ENCODE measurements at places on chromosomes 7 and 10. TPM values are rescaled to one million over a fixed set of nuclear protein-coding genes. Genes with fewer than 3 reads are reported as not detected.
A peak's percentile ranks its signal among the peaks of the same experiment; 100 is the strongest.

Gene PTPRN2
- 0.09 TPM for total RNA-seq

DNA sequence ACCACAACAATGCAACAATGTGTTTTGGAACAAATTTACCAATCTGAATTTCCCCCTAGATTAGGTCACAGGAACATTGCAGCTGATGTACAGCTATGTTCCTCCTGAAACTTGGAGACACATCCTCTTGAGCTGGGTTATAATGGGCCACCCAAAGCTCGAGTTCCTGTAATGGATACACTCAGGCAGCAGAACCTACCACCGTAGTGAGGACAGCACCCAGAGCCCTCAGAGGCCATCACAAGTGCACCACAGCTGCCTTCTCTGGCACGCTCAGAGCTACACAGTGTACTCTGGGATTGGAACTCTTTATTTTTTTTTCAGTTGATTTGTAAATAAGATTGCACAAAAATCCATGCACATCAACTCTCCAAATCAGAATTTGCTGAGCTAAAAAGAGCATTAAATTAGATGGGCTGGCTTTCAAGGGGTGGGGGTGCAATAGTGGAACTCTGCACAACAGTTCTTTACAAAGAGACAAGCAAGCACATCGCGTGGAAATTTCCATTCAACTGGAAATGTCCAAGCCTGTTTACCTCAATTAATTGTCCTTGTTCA, 56.7 kb downstream of the EGFR start:
- DNase-seq = no peak

Gene CAMK2B
- total RNA-seq = not detected

Gene CELF2
- total RNA-seq = 20.3 TPM

DNA sequence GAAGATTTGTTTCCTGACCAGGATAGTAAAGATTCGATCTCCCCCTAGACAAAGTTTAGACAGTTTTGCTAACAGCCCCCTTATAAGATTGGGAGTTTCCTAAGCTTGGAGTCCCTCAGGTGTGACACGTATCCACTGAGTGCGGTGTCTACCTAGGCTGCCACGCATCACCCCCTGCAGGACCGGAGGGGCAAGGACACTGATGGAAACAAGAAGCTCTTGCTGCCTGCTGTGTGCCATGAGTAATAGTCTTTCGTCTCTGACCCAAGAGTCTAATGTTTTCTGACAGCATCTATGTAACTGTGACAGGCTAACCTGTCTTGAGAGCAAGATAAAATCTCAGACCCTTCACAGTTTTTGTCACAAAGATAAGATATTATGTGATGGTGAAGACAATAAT, 173.5 kb downstream of the SEMA3E start:
- DNase-seq = no peak

DNA sequence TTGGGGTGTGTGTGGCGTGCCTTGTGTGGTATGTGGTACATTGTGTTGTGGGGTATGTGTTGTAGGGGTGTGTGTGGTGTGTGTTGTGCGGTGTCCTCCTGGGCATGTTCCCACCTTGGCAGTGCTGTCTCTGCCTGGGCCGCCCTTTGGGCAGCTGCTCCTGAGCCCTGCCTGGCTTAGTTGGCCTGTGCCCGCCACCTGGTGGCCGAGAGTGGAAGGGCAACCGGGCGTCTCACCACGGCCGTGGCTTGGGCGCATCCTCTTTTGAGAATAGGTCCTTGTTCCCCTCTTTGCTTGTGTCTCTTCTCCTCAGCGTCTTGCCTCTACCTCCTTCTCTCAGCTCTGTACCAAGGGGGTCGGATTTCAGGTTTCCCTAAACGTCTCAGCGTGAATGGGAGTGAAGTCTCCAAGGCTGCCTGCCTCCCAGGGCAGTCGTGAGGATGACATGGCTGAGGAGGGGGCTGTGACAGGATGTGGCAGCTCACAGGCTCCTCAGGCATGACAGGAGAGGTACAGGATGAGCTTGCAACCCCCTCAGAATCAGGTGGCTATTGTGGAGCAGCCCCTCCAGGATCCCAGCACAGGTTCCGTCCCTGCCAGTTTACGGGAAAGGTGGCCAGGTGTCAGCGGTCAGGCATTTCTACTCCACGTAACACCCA, 98.4 kb upstream of the PODXL start:
- DNase-seq = peak; percentile 85

- no peak for DNase-seq
Observed at GRCh38 chr7:88398459-88398858, 91.8 kb upstream of the STEAP4 start.

GRCh38 chr10:16348891-16349290, 87.9 kb upstream of the PTER start:
- DNase-seq = no peak

DNA sequence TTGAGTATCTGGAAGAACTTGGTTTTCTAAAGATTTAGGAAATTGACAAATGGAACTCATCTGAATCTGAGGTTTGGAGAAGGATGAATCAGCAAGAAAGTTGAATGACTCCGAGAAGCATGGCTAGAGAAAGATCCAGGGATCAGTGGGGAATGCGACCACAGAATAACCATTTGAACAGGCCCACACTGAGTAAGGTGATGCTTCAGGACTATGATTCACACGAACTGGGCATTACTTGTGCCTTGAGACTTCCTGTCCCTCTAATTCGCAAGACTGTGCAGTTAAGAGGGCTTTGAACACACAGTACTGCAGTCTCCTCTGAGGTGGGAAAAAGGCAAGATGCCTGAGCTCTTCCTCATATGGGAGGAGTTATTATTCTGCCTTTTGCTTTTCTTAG, 395.5 kb upstream of the POM121L12 start:
- DNase-seq = no peak

- no peak for DNase-seq
Observed at GRCh38 chr7:6078548-6078947, 47.4 kb downstream of the ANKRD61 start.

GRCh38 chr10:112507988-112508387, 61.0 kb downstream of the VTI1A start:
- DNase-seq = no peak

Gene POT1
- total RNA-seq = 63.6 TPM

Gene PTF1A
- not detected for total RNA-seq

DNA sequence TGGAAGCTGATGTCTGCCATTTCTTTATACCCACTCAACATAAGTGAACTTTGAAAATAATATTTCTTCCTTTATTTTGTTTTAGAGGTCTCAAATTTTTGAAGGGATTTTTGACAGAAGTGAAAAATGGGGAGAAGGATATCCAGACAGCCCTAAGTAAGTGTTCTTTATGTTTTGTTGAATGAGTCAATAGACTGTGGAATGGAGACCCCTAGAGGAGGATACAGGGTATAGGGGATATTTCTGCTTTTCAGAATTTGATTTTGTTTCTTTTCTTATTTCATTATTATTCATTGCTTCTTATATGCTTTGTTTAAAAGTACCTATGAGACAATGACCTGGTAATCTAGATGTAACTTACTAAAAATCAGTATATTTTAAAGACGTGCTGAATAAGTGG, 34.4 kb downstream of the PLEKHA8 start:
- DNase-seq = peak; percentile 57

DNA sequence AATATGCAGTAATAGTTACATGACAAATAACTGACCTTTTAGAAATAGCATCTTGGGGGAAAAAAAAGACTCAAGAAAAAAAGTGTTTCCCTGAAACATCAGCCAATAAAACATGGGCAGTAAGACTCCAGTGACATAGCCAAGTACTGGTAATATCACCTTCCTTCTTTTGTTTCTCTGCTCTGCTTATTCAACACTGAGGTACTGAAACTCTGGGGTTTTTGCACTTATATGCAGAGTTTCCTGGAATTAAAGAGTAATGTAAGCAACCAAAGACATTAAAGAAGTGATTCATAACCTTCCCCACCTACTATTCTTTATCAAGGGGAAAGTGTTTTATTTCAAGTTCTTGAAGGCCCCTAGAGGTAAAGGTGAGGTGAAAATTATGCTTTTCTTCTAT, 414.5 kb downstream of the GRM8 start:
- no peak for DNase-seq
